Adipocyte (in vitro differentiated cells): ENCODE measurements at places on chromosomes 12 and 14.

- DNase-seq = peak; percentile 88
These were observed 15.1 kb upstream of the PLEK2 start for GRCh38 chr14:67426983-67427606.

GRCh38 chr12:90323217-90323616, 614.6 kb upstream of the ATP2B1 start:
- DNase-seq = no peak

DNA sequence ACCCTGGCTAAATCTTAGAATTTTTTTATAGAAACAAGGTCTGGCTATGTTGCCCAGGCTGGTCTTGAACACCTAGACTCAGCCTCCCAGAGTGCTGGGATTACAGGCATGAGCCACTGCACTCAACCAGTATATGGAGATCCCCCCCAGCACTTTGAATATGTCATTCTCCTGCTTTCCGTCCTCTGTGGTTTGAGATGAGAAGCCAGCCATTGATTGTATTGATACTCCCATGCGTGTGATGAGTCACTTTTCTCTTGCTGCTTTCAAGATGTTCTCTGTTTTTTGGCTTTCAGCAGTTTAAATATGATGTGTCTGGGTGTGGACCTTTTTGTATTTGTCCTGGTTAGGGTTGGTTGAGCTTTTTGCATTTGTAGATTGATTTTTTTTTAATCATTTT, 75.2 kb upstream of the DNM1L start:
- peak; percentile 11 for DNase-seq

- no peak for DNase-seq
These were observed 49.0 kb downstream of the TSPAN11 start for GRCh38 chr12:30975581-30975980.

DNA sequence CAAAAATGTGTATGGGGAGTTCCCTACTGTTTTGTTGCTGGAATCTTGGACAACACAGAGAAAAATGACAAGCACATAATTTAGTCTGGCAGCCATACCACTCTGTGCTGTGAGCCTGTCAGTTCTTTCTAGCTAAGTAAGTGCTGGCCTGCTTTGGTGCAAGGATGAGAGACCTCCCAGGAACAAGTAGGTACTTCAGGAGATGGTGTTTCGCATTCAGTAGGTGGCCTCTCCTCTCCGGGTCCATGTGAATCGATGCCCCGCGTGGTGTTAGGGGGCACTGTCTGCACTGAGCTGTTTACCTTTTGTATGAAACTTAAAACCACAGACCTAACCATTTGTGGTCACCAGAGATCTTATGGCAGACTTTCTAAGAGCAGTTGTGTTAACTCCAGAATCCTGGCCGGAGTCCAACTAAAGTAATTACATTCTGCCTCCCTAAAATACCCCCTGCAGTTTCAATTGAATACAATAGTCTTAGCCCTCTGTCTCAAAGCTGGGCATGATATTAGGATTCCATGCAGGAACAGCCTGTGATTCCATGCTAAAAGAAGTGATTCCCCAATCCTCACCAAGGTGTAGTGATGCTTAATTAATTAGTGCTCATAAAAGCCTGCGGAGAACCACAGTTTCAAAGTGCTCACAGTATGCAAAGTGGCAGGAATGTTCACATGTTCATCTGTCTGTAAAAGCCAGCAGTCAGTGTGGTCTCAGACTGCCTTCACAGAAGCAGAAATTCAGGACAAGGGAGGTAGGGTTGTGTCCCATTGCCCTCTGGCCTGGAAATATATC, 64.2 kb downstream of the LLPH start:
- DNase-seq = peak; percentile 64

- DNase-seq = no peak
These were observed 6.7 kb upstream of the FZD10 start for GRCh38 chr12:130155416-130156073.

- no peak for DNase-seq
These were observed 65.9 kb upstream of the MED13L start for GRCh38 chr12:116343331-116343884.

DNA sequence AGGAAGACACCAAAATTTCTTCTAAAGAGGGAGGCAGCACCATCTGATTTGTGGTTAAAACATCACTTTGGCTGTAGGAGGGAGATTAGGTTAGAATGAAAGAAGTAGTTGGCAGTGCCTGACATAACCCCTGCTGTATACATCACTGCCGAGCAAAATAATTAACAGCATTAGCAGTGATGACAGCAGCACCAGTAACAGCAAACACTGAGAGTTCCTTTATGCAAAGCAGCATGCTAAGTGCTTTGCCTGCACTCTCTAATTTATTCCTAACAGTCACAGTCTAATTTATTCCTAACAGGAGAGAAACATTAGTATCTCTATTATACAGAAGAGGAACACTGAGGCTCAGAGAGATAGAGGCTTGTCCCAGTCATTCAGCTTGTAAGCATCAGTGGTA, 1469.7 kb downstream of the AACS start:
- DNase-seq = no peak

DNA sequence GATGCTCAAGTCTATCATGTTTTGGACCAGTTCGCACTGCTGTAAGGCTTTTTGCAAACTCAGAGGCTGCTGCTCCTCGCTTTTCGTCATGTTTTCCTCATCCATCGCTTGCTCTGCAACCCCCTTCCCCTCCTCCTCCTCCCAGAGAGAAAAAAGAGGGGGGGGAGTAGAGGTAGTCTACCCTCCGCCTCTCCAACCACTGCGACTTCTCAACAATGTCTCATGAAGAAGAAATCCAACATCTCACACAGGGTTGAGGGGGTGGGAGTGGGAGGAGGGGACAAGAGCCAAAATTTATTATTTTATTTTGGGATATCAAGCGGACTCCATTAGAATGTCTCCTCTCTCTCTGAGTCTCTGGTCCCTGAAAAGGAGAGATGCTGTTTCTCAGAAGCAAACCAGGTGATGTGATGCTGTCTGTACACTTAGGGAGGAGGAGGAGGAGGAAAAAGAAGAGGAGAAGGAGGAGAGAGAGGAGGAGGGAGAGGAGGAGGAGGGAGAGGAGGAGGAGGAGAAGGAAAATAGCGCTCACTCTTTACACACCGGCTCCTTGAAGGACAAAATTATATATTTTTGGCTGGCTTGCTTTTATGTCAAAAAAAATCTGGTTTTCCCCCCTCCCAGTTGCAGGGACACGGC, 520 bp downstream of the KSR2 start:
- no peak for DNase-seq

DNA sequence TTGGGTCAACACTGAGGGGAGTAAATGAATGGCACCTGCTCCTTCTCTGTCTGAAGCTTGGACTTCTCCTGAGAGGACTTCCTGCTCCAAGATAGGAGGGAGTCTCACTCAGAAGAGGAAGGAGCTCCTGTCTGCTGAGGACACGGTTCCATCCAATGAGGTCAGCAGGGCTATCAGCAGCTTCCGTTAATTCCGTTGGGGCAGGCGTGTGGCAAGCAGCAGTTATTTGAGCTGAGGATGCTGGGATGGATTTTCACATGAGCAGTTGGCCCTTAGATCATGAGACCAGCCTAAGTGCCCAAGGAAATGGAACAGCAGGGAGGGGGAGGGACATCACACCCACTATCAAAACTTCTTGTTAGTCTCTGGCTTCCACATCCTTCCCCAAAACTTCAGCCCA, 159.0 kb upstream of the PZP start:
- DNase-seq = no peak

- peak; percentile 41 for DNase-seq
These were observed 7.5 kb downstream of the HIP1R start for GRCh38 chr12:122842505-122843405.

- no peak for DNase-seq
These were observed 17.2 kb upstream of the ART4 start for GRCh38 chr12:14860490-14860889.

DNA sequence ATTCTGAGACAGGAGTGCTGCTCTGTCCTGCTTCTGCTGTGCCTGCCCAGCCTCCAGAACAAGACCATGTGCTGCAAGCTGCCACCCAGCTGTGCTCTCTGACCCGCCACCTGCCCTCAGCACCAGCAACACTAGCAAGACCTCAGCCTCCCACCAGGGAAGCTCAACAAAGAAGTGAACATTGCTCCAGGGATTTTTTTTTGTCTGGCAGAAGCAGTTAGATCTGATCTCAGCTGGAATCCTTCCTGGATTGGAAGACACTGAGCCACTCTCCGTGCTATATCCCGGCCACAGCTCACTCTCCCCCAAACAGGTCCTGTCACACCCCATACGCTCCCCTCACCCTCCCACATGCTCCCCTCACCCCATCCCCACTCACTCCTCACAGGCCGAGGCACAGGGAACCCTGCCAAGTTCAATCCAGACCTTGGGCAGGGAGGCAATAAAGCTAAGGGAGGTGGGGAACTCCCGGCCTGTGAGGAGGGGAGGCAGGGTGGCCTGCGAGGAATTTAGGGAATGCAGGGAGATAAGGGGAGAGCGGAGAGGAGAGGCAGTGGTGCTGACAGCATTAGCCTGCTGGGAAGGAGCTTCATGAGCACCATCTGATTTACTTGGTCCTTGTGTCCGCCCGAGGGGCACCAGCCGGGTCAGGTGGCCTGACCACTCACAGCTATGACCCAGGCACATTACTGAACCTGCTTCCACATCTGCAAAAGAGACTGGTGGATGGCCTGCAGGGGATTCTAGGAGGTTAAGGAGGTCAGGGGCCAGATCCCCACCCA, 29.7 kb downstream of the CCDC85C start:
- DNase-seq = peak; percentile 70

DNA sequence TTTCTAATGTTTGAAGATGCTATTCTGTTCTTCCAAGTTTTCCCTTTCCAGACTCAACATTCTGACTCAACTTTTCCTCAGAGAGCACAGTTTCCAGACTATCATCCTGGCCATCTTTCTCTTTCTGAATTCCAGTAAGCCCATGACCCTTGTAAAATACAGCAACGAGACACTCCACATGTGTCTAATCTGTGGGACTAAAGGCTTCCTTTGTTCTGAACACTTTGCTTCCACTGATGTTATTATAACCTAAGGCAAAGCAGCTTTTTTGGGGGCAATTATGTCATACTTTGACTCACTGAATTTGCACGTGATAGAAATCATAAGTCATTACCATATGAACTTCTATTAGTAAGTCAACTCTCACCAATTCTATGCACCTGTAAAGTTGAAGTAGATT, 6.3 kb upstream of the ART4 start:
- peak; percentile 72 for DNase-seq

DNA sequence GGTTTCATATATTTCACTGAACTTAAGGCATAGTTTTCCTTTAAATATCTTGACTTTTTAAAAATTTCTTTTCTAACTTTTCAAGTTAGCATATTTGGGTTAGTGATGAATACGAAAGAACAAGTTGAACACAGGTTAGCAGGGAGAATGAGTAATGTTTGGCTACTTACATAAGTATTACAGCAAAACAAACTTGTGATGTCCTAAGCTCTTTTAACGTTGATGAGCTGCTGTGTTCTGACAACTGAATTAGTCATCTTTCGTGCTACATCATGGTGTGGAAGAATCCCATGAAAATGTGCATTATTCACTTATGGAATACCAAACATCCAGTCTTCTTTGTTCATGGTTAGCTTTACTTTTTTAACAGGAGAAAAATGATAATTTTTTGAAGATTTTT, 36.3 kb upstream of the PDZRN4 start:
- peak; percentile 14 for DNase-seq

DNA sequence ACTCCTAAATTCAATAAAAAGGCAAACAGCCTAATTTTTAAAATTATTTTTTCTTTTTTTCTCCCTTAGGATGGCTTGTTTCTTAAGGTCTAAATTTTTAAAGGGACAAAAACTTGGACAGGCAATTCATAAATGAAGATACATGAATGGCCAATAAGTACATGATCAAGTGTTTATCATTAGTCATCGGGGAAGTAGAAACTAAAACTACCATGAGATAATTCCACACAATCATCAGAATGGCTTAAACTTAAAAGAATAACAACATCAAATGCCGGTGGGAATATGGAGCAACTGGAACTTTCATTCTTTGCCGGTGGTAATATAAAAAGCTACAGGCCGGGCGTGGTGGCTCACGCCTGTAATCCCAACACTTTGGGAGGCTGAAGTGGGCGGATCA, 29.1 kb downstream of the MOK start:
- no peak for DNase-seq

DNA sequence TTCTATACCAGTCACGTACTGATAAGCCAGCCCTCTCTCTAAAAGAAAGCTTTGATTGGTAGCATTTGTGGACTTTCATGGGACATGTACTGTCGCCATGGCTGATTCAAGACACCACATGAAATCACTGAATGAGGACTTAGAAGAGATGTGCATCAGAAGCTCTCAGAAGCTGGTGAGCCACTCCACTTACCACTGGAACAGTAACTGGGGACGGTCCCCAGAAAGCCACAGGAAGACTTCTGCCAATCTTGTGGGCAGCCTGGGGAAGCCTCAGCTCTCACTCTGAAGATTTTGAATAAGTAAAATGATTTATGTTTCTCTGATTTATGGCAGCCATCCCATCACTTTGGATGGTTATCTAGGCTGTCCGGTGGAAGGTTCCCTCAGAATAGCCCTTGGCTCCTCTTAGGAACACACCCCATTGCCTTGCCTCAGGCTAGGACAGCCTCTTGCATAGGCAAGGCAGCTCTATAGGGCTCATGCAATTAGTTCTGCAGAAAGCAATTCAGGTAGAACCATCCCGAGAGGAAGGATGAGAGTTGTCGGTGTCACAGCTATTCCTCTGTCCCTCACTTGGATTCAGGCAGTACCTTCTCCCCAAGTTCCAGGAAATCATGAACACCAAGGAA, 9.8 kb downstream of the DHRS1 start:
- DNase-seq = no peak

GRCh38 chr12:8668441-8668840, 5.8 kb upstream of the MFAP5 start:
- DNase-seq = no peak

DNA sequence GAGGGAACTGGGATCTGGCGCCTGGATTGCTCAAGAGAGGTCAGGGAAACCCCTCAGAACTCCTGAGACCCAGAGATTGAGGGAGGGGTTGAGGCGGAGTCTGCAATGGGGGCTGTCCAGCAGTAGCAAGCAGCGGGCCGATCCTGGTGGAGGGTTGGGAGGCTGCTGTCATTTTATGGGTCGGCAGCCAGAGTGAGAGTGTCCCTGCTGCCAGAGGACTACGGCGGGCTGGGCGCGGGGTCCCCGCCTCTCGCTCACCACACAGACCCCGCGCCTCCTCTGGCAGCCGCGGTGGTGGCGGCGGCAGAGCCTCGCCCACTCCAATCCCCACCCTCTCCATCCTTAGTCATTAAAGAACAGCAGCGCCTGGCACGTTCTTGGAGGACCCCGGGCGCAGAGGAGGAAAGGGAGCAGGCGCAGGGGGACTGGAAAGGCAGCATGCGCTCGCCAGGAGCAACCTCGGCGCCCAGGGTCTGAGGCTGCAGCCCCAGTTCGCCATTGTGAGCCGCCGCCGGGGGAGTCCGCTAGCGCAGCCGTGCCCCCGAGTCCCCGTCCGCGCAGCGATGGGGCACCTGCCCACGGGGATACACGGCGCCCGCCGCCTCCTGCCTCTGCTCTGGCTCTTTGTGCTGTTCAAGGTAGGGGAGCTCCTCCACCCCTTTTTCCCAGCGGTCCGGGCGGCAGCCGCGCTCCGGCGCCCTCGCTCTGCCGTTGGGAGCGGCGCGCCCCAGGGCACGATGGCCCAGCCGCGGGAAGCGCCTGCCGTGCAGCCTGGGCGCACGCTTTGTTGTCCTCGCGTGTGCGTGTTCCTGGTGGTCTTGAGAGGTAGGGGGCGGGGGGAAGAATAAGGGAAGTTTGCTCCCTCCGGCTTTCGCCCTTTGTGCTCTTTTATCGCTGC, at the start of gene PTPRO:
Gene PTPRO, plus strand, starts transcription at position 345 of the 898 bp plus-strand sequence.
- DNase-seq = peak; percentile 6
